ENCODE measurements at places on chromosomes 6 and 20.

- DNase-seq, result peak; percentile 81
Measured at GRCh38 chr20:31573555-31574321, 31.4 kb upstream of the ID1 start.

DNA sequence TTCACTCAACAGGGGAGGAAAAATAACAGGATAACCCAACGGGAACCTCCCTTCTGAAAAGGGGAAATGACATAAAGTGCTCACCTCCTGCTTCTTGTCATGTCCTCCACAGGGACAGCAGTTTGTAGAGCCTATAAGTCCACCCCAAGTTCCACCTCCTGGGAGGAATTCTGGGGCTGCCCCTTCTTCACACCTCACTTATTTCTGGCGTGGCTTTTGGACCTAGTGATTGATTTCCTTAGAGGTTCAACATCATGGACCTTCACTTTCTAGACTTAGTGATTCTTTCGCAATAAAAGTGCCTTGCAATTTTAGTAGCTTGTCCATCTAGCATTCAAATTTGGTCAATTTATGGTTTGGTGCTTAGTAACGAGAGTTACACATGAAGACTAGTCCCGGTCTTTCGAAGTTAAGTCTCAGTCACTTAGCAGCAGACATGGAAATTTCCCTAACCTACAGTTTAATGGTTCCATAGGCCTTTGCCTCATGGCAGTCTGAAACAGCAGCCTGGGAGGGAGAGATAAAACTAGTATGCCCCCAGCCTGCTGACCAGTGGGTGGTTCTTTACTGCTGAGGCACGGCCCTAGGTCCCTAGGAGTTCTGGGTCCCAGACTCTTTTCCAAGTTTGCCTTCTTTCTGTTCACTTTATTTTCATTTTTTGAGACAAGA, 59.2 kb upstream of the CDKAL1 start:
- no peak for DNase-seq

GRCh38 chr20:10005885-10006284, 28.9 kb upstream of the ANKEF1 start:
- no peak for DNase-seq

DNA sequence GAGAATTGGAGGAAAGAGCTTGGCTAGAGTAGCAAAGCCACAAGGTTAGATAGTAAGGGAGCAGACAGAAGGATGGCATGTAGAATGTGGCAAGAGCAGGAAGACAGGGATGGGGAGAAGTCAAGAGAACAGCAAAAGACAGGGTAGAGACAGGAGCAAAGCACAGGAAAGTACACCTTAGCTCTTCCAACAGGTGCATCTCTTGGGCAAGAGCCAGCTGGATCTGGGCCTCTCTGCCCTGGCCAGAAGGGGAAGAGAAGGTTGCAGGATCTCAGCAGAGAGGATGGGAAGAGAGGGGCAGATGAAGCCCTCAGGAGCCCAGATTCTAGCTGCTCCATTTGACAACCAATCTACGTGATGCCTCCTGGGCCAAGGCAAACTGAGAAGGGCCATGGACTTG, 16.7 kb downstream of the SCUBE3 start:
- no peak for DNase-seq

- no peak for DNase-seq
Measured at GRCh38 chr6:124423621-124424020, 538.6 kb upstream of the RNF217 start.
